ENCODE measurements at places on chromosomes 12 and 14.

- no peak for DNase-seq
These were observed 1.5 kb upstream of the ZBTB42 start for GRCh38 chr14:104799244-104800014.

DNA sequence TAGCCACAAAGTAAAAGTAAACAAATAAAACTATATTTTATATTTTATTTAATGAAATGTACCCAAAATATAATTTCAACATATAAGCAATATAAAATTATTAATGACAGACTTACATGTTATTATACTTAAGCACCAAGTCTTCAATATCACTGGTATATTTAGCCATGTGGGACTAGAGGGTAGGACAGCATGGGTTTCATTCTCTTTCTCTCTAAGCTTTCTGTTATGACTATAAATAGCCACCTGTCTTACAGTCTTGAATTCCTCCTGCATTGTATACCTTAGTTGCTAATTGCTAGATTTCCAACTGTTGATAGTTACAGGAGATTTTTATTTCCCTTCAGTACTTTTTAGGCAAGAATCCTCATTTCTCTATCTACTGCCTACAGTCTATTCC, 63.1 kb upstream of the LIN7A start:
- no peak for DNase-seq

GRCh38 chr14:77988096-77988870, 181.9 kb upstream of the NRXN3 start:
- DNase-seq, result no peak

DNA sequence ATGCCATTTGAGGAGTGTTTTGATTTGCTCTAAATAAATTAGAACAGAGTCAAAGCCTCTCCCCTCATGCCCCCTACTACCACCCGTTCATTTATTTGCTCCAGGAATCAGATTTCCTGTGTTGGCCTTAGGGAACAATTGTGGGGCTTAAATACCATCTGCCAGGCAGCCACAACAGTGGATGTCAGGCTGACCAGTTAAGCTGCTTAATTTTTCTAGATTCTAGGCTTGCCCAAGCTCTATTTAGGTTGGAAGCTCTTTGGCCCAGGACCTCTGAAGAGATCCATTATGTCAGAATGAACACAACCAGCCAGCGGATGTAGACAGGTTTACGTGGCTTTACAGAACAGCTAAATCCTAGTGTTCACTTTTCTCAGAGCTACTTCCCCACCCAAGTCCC, 1.0 kb upstream of the TIMELESS start:
- no peak for DNase-seq

DNA sequence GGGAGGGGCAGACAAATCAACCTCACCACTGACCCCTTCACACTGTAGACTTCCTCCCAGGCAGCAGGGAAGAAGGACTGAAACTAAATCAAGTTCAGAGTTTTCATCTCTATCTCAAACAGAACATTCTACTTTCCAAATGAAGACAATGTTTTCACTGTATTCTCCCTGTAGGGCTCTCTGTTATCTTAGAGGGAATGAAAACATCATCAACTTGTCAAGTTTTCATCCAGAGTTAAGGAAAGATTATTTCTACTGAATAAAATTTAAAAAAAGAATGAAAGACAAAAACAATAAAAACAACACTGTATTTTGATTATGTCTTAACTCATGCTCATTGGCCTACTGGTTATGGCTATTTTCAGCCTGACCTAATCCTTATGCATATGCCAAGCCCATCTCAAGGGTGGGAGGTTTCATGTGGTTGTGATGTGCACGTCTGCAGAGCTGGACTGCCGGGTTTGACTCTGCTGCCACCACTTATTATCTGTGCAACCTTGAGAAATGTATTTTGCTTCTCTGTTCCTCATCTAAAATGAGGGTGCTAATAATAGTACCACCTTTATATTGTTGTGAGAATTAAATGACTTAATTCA, 152.0 kb upstream of the AVPR1A start:
- no peak for DNase-seq

- no peak for DNase-seq
These were observed 22.9 kb downstream of the VCPKMT start for GRCh38 chr14:50093496-50093895.

DNA sequence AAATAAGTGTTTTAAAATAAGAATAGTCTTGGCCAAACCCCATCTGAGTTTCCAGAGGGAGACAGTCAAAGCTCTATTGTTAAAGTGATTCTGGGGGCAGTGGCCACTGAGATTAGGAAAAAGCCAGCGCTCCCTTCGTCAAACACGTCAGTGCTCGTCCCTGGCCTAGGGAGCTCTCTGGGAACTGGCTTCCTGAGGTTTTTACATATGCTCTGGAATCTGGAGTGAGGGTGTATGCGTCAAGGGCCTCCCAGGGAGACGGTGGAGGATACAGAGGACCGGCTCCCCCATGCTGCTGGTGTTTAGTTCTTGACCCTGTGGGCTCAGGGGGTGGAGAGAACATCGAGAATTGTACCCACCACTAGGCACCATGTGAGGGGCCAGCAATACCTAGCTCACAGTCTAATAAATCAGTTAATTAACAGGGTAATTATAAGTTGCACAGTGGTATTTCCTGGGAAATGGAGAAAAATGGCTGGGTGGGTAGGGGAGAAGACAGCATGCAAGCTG, 87.0 kb downstream of the SLC25A47 start:
- no peak for DNase-seq

- no peak for DNase-seq
These were observed 58.7 kb downstream of the TMEM132C start for GRCh38 chr12:128325646-128326045.

DNA sequence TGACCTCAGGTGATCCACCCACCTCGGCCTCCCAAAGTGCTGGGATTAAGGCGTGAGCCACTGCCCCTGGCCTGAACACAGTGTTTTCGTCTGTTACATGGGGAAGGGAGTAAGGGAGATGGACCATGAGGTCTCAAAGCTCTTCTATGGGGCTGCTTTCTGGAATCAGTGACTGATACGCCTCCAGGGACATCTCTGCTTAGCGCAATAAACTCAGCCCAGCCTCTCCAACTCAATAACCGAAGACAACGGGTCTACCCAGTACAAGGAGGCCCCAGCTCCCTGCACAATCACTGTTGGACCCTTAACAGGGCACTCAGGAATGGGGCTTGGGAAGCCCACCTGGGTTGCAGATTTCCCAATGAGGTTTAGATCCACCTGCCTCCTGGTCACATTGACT, 42.6 kb upstream of the CHGA start:
- DNase-seq, result no peak

DNA sequence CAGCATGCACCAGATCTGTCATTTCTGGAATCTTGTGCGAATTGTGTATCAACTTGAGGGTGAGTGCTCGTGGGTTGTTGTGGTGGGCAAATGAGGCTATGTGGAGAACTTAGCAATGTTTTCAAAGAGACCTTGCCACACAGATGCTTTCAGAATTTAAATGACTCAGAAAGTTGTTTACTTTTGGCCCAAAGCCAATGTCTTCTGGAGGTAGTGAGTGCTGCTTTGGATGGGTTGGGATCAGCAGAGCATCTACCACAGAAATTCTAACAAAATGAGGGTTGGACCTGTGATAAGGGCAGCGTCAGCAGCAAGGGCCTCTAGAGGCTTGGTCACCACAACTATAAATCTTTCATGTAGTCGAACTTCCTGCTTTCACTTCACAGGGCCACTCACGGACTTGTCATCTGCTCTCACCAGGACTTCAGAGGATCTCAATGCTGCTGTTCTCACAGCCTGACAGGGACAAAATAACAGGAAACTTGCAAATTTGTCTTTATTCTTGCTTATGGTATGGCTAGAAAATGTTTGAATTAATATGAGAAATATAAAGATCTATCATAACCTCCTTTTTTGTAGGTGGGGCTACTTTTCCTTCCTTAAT, 111.4 kb downstream of the DACT1 start:
- DNase-seq, result no peak

DNA sequence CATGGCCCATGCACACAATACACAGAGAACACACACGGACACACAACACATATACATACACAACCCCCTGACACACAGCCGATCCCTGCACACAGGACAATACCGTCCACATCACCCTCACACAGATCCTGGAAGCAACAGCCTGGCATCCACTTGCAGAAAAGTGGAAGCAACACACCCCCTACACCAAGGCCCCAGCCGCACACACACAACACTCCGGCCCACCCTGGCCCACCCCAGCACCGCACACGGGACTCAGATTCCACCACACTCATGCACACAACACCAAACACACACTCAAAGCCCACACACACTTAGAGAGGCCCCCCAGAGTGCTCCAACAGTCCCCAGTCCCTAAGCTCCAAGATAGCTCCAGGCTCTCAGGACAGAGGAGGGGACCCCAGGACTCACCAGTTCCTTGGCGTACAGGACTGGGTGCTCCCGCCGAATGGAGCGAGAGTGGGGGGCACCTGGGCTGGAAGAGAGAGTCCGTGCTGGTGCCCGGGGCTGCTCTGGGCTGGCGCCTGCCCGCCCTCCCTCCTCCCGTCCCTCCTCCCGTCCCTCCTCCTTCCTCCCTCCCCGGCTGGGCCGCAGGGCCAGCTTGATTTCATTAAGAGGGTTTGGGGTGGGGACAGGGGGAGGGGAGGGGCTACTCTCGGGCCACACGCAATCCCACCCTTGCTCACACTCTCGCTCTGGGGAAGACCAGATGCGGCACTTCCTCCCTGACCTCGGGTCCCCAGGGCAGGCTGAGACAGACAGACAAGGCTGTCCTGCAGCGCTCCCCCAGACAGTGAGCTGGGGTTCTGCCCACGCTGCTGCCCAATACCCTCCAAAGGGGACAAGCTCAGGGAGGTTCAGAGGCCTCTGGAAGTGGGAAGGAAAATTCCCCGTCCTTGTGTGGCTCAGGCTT, at the start of gene TMEM119:
TMEM119 (minus strand) TSS at position 526 of the 913 bp plus-strand sequence. CDS start 5,701 bp downstream, outside the sequence.
- no peak for DNase-seq

All from stimulated activated CD8-positive, alpha-beta memory T cell treated with anti-CD3 and anti-CD28 coated beads, Interleukin-15, amount 100 ng/mL, for 1 hour (primary cell).